Endodermal cell (in vitro differentiated cells): ENCODE measurements at places on chromosomes 1 and 21.
A peak's percentile ranks its signal among the peaks of the same experiment; 100 is the strongest.

GRCh38 chr1:13725714-13726175 is 25.8 kb downstream of the PRDM2 start:
- DNase-seq = peak; percentile 72

- no peak for DNase-seq
Measured at GRCh38 chr1:70220517-70221237, 503 bp upstream of the SRSF11 start.

- DNase-seq = peak; percentile 60
Measured at GRCh38 chr1:109808703-109809102, 45.0 kb upstream of the EPS8L3 start.

GRCh38 chr1:175540896-175541645 is 202.3 kb downstream of the TNR start:
- DNase-seq = no peak

DNA sequence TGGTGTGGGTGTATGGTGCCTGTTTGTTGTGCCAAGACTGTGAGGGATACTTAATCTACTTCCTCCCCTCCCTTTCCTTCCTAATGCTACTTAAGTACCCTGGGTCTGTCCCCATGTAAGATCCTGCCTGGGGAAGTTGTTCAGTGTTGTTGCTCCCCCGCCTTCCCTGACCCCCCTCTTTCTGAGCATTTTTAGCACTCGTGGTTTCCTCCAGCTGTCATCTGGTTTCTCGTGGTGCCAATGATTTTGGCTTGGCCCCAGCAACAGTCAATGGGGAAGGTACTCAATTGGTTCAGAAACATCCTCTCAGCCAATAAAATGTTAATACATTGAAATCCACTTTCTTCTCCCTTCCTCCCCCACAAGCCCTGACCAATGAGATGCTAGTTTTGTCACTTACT is 8.0 kb upstream of the B4GALT3 start:
- no peak for DNase-seq

- no peak for DNase-seq
Measured at GRCh38 chr1:160082926-160083325, 1.6 kb downstream of the KCNJ9 start.

DNA sequence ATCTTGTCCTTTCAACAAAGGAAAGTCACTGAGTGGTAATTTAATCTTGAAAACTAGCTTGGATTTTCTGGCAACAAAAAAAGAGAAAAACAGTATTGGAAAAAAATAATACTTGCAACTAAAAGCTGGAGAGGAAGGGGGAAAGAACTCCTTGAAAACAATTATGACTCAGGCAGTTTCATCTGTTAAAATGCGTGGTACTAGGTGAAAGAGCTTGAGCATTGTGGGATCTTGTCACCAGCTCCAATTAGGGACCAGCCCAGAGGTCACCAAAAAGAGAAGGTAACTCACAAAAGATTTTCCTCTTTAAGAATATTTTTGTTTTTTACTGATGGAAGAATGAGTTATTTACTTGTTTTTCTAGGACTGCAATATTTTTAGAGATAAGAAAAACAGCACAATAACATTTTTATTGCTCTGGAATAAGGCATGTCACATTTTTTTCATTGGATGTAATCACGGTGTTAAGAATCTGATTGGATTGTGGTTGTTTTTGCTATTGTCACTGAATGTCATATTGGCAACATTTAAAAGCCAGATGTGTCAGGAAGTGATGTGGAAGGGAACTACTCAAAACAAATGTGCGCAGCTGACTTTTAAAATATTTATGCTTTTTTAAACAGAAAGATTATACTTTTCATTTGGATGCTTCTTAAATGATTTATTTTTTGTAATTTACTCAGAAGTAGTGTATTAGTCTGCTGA is 78.5 kb upstream of the ADAMTS5 start:
- no peak for DNase-seq

GRCh38 chr21:42535602-42536171 is 22.0 kb downstream of the SLC37A1 start:
- no peak for DNase-seq

- no peak for DNase-seq
Measured at GRCh38 chr1:18360251-18360650, 120.5 kb upstream of the KLHDC7A start.

- DNase-seq = no peak
Measured at GRCh38 chr1:84939151-84939550, 46.1 kb upstream of the LPAR3 start.

DNA sequence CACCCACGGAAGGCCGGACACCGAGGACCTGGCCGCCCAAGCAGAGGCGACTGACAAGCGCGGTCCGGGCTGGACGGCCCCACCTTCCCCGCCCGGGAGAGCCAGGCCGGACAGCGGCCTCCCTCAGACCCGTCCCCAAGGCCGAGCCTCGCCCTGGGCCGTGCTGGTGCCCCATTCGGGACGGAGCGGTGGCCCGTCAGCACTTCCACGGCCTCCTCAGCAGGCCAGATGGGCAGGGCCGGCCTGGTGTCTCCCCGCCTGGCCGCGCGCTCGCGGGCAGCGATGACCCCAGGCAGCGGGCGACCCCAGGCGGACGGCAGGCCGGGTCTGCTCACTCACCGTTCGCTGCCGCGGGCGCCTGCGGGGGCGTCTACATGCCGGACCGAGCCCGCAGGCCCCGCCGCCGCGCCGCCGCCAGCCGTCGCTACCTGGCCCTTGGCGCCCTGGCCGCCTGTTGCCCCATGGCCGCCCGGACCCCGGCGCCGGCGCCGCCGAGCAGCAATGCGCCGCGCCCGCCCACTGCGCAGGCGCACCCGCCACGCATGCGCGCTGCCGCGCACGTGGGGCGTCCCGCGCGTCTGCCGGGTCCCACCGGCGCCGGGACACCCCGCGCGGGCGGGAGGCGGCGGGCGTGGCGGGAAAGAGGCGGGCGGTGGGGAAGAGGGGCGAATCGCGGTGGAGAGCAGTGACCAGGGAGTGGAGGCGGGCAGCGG is at the start of gene NADK:
Gene NADK, minus strand, starts transcription at position 521 of the 713 bp plus-strand sequence. CDS start 13,064 bp downstream, outside the sequence.
- DNase-seq = peak; percentile 84

GRCh38 chr21:41432562-41433460 is 6.8 kb downstream of the MX1 start:
- no peak for DNase-seq

- DNase-seq = no peak
Measured at GRCh38 chr1:159170639-159171038, 776 bp upstream of the CADM3 start.

GRCh38 chr1:60558236-60558635 is 484.7 kb upstream of the C1orf87 start:
- no peak for DNase-seq

DNA sequence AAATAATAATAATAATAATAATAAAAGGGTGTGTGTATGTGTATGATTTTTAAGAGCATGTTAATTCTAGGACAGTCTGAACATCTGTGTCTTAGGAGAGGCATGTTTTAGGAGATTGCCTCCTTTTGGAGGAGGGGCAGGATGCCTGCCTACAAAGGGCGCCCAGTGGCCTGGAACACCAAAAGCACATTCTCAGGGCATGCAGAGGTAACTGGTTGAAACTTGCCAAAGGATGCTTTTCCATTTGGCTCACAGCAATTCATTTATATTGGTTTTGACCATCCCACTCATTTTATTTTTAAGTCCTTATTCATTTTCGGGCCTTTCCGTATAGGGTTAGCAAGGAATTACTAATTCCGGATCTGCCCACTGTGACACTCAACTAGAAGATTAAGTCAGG is 21.1 kb upstream of the LAMC2 start:
- DNase-seq = no peak

- no peak for DNase-seq
Measured at GRCh38 chr1:227748496-227749182, 13.4 kb downstream of the SNAP47 start.

GRCh38 chr1:240314845-240315801 is 223.4 kb downstream of the FMN2 start:
- no peak for DNase-seq

DNA sequence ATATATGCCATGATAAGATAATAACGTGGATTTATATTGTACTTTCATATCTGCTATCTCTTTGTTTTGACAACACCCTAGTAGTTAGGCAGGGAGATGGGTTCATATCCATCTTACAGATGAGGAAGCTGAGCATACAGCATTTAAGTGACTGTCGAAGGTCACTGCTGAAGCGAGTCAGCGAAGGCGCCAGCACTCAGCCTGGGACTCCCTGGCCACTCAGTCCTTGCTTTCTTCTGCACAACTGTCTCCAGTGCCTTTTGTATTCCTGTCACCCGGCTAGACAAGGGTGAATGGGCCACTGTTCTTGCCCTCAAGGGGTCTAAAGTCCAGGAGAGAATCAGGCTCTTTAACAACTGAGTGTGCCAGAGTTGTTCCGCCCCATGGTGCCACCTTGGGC is 3.1 kb downstream of the ARHGEF10L start:
- no peak for DNase-seq

GRCh38 chr1:207997486-207998268 is 86.8 kb upstream of the CD34 start:
- DNase-seq = peak; percentile 91

GRCh38 chr1:106276871-106277270 is 779.6 kb upstream of the PRMT6 start:
- no peak for DNase-seq
